Stimulated activated naive CD4-positive, alpha-beta T cell treated with Interleukin-2 at 50 U/mL for 16 hours (primary cell): ENCODE measurements at places on chromosomes 11 and 22.

DNA sequence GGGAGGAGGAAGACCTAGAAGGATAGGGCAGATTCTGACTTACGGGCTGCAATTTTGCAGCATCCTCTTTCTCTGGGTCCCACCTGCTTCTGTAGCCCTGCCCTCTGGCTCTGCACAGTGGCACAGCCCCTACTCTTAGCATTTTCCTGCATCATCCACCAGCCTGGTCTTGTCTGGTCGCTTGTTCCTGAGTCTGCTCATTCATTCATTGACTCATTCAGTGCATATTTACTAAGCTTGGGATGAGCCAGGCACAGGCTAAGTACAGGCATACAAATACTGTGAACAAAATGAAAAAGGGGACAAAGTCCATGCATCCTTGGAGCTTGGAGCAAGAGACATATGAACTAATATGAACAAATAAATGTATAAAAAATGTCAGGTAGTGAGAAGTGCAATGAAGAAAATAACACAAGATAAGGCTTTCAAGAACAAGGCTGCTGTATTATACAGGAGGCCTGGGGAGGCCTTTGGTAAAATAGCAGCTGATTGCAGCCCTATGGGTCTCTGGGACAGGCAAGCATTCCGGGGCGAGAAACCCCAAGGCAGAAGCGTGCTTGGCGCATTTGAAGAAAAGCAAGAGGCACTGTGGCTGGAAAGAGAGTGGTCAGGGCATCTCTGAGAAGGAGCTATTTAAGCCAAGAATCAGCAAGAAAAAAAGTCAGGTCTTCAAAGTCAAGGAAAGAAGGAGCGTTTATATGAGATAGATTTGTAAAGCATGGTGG lies 108.0 kb upstream of the ALX4 start:
- no peak for DNase-seq

GRCh38 chr22:23403720-23404688 lies 176.1 kb downstream of the IGLL1 start:
- no peak for DNase-seq

- no peak for DNase-seq
Observed at GRCh38 chr11:72520815-72521214, 86.5 kb upstream of the CLPB start.

DNA sequence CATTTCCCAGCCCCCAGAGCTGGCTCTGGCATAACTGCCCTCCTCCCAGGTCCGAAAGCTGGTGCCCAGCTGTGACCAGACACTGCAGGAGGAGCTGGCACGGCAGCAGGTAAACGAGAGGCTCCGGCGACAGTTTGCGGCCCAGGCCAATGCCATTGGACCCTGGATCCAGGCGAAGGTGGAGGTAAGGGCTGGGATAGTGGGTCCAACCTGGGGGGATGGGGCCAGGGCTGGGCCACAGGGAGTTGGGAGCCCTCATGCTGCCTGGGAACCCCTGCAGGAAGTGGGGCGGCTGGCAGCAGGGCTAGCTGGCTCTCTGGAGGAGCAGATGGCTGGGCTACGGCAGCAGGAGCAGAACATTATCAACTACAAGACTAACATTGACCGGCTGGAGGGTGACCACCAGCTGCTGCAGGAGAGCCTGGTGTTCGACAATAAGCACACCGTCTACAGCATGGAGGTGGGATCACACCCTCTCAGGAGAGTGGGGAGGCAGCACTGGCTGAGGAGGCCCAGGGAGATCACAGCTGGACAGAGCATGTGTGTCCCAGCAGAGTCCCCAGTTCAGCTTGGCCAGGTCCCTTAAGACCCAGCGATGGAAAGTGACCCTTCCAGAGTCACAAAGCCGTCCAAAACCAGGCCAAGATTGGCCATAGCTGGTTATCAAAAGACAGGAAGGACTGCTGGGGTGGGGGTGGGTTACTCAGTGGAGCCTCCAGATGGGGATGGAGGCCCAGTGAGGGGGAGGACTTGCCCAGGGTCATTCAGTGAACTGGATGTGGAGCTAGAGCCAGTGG lies 7.0 kb downstream of the CTSF start:
- no peak for DNase-seq

DNA sequence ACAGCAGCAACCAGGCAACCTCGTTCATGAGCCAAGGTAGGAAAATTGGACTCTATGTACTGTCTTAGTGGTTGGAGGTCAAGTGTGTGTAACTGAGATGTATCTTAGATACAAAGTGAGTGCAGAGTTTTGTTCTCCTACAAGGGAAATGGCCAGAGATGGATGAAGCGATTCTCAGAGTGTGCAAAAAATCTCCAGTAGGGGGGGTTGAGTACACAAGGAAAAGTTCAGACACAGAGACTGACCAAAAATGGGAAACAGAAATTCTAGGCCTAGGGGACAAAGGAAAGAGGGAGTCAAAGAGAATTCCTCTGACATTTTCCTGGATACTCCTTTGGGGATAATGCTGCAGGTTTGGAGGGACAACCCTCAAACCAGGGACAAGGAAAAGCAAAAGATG lies 38.2 kb upstream of the OR5AK2 start:
- no peak for DNase-seq

DNA sequence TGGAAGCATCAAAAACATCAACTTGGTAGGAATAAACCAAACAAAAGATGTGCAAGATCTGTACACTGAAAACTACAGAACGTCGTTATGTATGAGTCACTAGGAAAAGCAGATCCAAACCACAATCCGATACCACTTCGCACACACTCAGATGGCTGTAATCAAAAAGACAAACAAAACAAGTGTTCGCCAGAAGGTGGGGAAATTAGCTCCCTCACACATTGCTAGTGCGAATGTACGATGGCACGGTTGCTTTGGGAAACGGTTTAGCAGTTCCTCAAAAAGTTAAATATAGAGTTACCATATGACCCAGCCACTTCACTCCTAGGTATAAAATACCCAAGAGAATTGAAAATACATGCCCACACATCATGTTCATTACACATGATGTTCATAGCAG lies 14.8 kb upstream of the CARD10 start:
- peak; percentile 9 for DNase-seq

DNA sequence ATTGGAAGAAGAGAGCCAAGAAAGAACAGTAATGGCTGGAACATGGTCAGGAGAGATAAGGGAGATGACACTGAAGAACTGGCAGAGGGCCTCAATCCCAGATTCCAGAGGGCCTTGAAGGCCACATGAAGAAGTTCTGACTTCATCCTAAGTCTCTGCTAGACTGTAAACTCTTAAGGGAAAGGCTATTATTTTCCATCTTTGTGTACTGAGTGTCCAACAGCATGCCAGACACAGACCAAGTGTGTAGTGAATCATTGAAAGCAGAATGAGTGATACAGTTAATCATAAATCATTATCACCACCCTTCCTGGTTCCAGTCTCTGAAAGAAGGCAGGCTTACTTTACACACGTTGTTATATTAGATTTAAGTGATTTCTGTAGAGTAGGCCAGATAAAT lies 185.3 kb upstream of the C11orf87 start:
- DNase-seq: no peak

DNA sequence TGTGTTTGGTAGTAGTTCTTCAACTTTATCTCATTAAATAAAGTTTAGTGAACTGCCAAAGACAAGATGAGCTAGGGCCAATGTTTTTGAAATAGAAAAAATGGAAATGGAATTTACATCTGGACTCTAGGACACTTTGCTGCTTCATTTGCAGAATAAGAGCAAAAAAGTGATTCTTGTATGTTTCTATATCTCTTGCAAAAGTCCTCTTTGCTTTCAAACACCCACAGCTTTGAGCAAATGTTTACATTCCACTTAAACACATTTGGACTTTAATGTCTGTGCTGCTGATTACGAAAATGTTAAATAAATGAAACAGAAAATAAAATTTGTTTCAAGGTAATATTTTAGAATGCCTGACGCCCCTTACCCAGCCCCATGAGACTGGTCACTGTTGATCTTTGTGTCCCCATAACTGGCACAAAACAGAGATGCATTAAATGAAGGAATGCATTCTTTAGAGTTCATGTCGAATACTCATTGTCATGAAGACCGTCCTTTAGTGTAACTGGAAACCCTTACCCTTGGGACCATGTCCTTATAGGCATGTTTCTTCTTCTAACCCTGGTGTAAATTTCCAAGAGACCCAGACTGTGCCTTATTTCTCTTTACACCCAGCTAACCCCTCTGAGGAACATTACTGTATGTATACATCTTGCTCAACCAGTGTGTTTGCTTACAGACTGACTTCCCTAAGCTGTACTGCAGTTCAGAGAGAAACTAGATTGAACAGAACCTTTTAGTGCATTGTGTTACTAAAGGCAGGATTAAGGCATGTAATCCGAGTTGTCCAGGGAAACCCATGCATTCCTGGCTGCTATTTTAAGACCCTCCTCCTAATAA lies 199.7 kb downstream of the NAV2 start:
- DNase-seq: no peak

GRCh38 chr11:47917599-47918369 lies 62.6 kb upstream of the PTPRJ start:
- DNase-seq: no peak

GRCh38 chr22:48299801-48300200 lies 1527.9 kb downstream of the BRD1 start:
- DNase-seq: no peak

DNA sequence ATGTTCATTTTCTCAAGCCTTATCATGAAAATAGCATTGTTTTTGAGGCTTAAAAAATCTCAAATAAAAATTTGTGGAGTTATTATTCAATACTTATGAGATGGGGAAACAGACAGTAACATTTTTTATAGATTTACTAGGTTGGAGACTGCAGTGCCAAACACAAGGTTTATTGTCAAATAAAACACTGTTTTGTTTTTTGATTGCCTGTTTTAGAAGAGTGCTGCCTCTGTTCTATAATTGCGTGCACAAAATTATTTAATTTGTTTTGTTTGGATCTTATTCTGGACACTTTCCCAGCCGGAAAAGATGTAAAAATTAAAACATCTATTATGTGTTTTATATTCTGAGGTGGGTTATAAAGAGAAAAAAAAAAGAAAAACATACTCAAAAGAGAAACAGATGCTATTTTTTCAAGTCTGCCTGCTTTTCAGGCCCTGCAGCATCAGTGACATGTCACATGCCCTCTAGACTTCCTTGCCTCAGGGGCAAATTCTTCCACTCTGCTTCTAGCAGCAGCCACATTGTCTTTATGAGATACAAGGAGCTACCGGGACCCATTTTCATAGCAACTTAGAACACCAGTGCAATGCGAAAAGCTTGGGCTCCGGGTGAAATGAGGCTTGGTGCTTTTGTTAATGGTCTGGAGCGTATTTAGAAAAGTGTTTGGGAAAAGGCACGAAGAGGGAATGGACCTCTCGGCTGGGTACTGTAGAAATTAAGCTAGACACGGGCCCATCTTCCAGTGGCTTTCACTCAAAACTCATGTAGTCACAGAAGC lies 77.5 kb downstream of the EFCAB6 start:
- DNase-seq: no peak

DNA sequence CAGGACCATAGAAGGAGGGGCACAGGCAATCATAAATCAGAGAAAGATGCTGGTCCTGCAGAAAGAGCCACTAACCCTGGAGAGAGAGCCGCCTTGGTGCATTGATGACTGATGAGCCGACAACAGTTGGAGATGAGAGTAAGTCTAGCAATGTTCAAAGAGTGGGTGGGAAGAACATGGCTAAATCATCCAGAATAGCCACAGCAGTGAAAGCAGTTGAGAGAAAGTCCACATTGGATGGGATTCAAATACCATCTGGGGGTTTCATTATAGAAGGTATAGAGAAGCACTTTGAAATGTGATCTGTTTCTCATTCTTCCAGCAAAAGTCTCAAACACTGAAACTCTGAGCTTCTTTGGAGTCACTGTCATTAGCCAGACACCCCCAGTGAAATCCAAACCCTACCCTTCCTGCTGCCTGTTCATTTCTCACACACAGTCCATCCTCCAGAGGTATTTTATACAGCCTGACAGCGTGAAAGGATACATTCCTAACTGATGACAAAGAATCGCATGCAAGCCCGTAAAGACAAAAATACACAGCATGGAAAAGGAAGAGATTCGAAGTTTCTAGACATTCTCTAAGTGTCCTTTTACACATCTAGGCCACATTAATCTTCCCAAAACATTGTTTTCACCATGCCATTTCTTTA lies 303.1 kb upstream of the MPPED2 start:
- DNase-seq: no peak

- no peak for DNase-seq
Observed at GRCh38 chr11:103904324-103904667, 132.1 kb upstream of the DDI1 start.
